ENCODE measurements at places on chromosomes 12 and 14. TPM values are rescaled to one million over a fixed set of nuclear protein-coding genes. Genes with fewer than 3 reads are reported as not detected.
A peak's percentile ranks its signal among the peaks of the same experiment; 100 is the strongest.

DNA sequence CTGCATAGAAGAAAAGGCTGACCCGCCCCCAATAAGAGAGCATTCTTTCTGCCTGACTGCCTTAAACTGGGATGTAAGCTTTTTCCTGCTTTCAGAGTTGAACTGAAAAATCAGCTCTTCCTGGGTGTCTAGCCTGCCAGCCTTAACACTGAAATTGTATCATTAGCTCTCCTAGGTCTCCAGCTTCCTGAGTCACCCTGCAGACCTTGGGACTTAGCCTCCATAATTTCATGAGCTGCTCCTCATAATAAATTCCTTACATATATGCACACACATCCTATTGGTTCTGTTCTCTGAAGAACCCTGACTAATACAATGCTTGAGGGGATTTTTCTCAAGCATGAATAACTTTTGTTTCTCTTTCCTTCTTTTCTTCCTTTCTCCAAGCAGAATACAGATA is 76.4 kb upstream of the FAR2 start:
- peaks cover 3% of the 10 kb centered on the region for H3K27me3 ChIP-seq
- no peak overlapping the region for H3K4me3 ChIP-seq
- peaks cover 60% of the 10 kb centered on the region for H3K4me1 ChIP-seq
- DNase-seq: no peak
- H3K27ac ChIP-seq: no peak overlapping the region

- peaks cover 3% of the 10 kb centered on the region for H3K36me3 ChIP-seq
- H3K4me1 ChIP-seq: peaks cover 12% of the 10 kb centered on the region
- no peaks in the 10 kb centered on the region for H3K27me3 ChIP-seq
- DNase-seq: no peak
Measured at GRCh38 chr12:544941-545635, 85.3 kb downstream of the B4GALNT3 start.

KLRG1 gene
- 6.2 TPM for total RNA-seq

DNA sequence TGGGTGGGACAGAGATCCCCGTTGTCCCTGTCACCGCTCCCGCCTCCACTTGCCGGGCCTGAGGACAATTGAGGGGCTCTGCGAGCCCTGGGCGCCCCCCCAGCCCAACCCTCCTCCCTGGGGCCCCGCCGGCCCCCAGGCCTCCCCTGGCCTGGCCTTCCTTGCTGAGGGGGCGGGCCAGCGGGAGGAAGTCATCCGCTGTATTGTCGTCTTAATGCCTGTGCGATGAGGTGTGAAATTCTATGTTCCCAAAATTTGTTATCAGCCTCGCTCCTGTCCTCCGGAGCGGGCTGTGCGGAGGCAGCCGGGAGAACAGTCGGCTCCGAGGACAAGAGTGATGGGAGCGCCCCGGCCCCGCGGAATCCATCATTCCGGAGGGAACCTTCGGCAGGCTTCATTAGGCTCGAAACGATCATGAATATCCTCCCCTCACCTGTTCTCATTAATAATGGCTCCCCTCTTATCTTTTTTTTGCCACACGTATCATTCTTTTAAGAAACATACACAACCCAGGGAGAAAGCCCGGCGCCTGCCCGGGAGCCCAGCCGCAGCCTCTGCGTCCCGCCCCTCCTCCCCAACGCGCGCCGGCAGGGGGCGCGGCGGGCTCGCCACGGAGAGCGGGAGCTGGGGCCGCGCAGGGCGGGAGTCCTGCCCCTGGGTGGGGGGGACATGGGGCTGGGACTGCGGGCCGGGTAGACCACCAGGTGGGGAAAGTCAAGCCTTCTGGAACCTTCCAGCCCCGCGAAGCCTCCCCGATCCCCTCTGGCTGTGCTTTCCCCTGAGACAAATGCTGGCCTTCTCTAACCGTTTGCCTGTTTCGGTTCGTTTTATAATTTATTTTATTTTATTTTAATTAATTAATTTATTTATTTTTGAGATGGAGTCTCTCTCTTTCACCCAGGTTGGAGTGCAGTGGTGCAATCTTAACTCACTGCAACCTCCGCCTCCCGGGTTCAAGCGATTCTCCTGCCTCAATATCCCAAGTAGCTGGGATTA is 17.1 kb upstream of the DLK1 start:
- H3K27ac ChIP-seq: no peak overlapping the region
- H3K36me3 ChIP-seq: no peaks in the 10 kb centered on the region
- DNase-seq: peak; percentile 67
- peak overlapping the region; percentile 75 for H3K4me3 ChIP-seq
- H3K27me3 ChIP-seq: peaks cover 21% of the 10 kb centered on the region

CDKL1 gene
- 2.0 TPM for total RNA-seq

GRCh38 chr12:52541709-52542108 is 11.2 kb downstream of the KRT71 start:
- H3K27ac ChIP-seq: no peak overlapping the region
- no peaks in the 10 kb centered on the region for H3K36me3 ChIP-seq
- H3K4me3 ChIP-seq: no peak overlapping the region
- no peaks in the 10 kb centered on the region for H3K4me1 ChIP-seq

DNA sequence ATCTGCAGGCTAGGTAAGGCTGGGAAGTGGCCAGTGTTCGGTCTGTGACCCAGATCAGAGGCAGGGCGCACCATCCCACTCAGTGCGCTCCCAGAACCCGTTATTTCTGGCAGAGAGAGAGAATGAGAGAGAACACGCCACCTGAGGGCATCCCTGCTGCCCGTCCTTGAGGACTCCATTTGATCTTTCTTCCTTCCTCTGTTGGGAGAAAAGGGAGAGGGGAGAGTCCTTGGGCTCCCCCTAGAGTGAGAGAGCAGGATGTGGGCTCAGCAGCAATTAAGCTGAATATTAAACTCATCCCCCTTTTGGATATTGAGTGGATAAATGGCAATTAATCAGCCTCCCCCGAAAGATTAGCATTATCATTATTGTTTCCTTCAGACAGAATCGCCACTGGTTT is 70.6 kb downstream of the IFT43 start:
- H3K27me3 ChIP-seq: no peaks in the 10 kb centered on the region
- H3K36me3 ChIP-seq: peaks cover 3% of the 10 kb centered on the region
- H3K4me3 ChIP-seq: no peak overlapping the region
- DNase-seq: peak; percentile 21
- no peaks in the 10 kb centered on the region for H3K4me1 ChIP-seq

DNA sequence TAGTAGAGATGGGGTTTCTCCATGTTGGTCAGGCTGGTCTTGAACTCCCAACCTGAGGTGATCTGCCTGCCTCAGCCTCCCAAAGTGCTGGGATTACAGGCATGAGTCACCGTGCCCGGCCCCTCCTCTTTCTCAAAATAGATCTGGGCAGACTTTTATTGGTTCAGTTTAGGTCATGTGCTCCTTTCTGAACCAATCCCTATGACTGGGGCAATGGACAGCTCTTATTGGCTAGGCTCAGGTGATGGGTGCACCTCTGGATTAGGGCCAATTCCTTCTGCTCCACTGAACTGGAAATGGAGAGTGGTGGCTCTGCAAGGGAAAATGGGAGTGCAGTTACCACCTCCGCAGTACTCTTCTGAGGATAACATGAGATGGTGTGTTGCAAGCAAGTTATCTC is 6.2 kb upstream of the ATP6V0A2 start:
- DNase-seq: no peak
- no peak overlapping the region for H3K27ac ChIP-seq
- H3K4me1 ChIP-seq: no peaks in the 10 kb centered on the region

- no peak overlapping the region for H3K4me3 ChIP-seq
- no peak overlapping the region for H3K27ac ChIP-seq
- peak; percentile 66 for DNase-seq
- no peaks in the 10 kb centered on the region for H3K27me3 ChIP-seq
- H3K36me3 ChIP-seq: no peaks in the 10 kb centered on the region
Measured at GRCh38 chr12:52380271-52380694, 5.2 kb downstream of the KRT84 start.

DNA sequence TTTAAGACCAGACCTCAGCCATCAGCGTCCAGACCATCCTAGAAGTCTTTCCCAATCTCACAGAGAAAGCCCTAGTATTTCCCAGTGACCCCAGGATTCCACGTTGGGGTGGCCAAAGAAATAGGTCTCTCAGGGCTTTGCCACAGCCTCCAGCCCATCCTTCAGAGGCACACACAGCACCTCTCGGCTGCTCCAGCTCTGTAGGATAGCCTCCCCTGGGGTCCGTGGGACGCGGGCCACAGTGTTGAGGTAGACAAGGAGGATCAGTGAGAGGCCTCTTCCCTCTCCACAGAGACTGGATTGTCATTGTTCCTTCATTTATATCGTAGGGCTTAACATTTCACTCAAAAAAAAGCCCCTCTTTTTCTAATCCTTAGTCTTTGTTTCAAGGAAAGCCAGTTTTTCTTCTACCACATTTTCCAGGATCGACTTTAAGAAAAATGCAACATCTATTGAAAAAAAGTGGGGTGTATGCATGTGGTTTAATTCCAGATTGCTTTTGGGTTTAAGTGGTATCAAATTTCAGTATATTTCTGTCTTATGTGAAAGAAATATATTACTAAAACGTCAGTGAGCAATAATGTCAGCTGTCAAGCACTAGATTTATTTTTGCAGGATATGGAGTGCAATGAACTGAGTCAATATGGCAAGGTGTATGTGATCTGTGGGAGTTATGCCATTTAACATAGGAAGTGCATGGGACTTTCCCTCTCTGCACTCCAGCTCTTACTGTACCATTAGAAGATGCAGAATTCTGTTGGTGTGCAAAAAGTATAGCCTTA is 187.5 kb downstream of the MSRB3 start:
- no peak for DNase-seq
- no peak overlapping the region for H3K4me3 ChIP-seq
- H3K36me3 ChIP-seq: no peaks in the 10 kb centered on the region

GRCh38 chr14:102927878-102928411 is 5.5 kb downstream of the AMN start:
- H3K36me3 ChIP-seq: no peaks in the 10 kb centered on the region
- H3K4me1 ChIP-seq: peaks cover 11% of the 10 kb centered on the region
- peak; percentile 54 for DNase-seq
- no peak overlapping the region for H3K27ac ChIP-seq
- H3K27me3 ChIP-seq: peaks cover 50% of the 10 kb centered on the region
- H3K4me3 ChIP-seq: peak overlapping the region; percentile 69

OTUB2 gene
- 3.5 TPM for total RNA-seq

CD4 gene
- total RNA-seq: 2.7 TPM

DNA sequence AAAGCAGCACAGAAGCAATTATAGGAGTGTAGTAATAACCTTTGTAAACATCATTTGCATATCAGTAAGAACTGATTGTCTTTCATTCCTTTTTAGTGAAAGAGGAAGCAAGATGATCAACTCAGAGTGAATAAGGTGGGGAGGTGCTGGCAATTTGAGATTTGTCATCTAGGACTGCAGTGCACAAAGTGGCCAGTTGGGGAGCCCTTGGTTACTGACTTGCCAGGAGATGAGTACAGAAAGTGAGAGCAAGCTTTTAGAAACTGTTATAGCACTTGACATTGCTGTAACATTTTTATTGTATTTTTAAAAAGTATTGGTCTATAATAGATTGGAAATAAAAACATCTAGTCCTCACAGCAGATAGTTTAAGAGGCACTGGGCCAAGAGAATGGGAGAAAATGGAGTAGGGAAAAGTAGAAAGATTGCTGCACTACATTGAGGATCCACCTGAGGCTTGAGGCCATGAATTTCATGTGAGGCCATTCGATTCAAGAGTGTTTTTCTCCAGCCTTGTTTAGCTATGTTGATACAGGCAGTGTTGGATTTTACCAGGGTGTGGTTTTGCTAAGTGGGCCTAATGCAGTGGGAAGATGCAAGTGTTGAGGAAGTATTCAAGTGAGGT is 98.2 kb downstream of the SNAPC1 start:
- H3K4me3 ChIP-seq: no peak overlapping the region
- DNase-seq: peak; percentile 74
- no peaks in the 10 kb centered on the region for H3K27me3 ChIP-seq
- no peak overlapping the region for H3K27ac ChIP-seq
- peaks cover 4% of the 10 kb centered on the region for H3K4me1 ChIP-seq

LGR5 gene
- total RNA-seq: 0.55 TPM

PLEKHG7 gene
- total RNA-seq: not detected

MYRFL gene
- 1.3 TPM for total RNA-seq

LAG3 gene
- total RNA-seq: 2.6 TPM

DNA sequence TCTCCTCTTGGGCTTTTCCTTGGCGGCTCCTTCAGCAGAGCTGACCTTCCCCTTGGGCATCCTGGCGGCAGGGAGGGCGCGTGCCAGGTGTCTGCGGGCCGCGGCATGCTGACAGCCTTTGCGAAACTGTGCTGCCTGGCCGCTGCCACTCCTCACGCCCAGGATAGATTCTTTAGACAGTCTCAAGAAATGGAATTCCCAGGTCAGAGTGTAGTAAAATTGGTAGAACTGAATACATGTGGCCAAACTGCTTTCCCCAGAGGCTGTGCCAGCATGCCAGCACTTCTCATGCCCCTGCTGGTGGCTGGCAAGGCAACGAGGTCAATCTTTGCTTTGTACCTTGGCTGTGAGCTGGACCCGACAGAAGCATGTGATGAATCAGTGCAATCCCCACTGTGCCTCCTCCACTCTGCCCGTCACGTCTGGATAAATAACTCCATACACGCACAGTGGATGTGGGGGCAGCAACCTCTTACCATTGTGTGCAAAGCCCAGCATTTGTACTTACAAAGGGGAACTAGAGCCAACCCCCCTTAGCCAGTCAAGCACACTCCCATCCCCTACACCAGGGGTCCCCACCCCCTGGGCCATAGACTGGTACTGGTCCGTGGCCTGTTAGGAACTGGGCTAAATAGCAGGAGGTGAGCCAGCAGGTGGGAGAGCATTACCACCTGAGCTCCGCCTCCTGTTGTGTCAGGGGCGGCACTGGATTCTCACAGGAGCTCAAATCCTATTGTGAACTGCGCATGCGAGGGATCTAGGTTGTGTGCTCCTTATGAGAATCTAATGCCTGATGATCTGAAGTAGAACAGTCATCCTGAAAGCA is 90.9 kb downstream of the ACTN1 start:
- no peak for DNase-seq
- H3K4me3 ChIP-seq: no peak overlapping the region
- H3K4me1 ChIP-seq: no peaks in the 10 kb centered on the region
- no peak overlapping the region for H3K27ac ChIP-seq
- no peaks in the 10 kb centered on the region for H3K27me3 ChIP-seq
- peaks cover 72% of the 10 kb centered on the region for H3K36me3 ChIP-seq

DNA sequence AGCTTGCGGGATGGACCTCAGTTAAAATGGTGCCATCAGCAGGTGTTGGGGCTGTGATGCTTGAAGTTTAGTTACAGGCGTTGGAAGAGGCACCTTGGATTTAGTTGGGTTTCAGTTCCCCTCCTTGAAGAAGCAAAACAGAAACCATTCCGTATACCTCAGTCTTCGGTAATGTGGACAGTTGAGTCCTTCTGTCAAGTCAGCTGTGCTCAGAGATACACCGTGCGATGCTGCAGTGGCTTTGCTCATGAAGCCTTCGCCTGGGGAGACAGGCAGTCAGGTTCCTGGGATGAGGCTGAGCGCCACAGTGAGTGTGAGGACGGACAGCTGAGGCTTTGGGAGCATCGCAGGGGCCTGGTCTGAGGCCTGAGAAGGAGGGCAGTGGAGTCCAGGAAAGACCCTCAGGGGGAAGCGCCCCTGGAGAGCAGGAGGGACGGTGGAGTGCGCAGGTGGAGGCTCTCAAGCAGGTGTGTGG is 7.4 kb downstream of the RAN start:
- H3K36me3 ChIP-seq: peaks cover 35% of the 10 kb centered on the region
- H3K27ac ChIP-seq: peak overlapping the region; percentile 80
- H3K27me3 ChIP-seq: no peaks in the 10 kb centered on the region
- H3K4me3 ChIP-seq: no peak overlapping the region
